ENCODE measurements at places on chromosomes 12 and 14. TPM values are rescaled to one million over a fixed set of nuclear protein-coding genes. Genes with fewer than 3 reads are reported as not detected.

Gene CFAP73
- total RNA-seq: not detected

Gene TAS2R20
- total RNA-seq: 2.4 TPM

Gene RND1
- total RNA-seq: 2.1 TPM

Gene IL31
- total RNA-seq: not detected

Gene CCDC175
- total RNA-seq: not detected

Gene PRB3
- total RNA-seq: not detected

All from epithelial cell of umbilical artery (primary cell).